ENCODE measurements at places on chromosomes 5 and 9.
A peak's percentile ranks its signal among the peaks of the same experiment; 100 is the strongest.

GRCh38 chr5:109468288-109468676 lies 58.5 kb upstream of the PJA2 start:
- no peak for DNase-seq

DNA sequence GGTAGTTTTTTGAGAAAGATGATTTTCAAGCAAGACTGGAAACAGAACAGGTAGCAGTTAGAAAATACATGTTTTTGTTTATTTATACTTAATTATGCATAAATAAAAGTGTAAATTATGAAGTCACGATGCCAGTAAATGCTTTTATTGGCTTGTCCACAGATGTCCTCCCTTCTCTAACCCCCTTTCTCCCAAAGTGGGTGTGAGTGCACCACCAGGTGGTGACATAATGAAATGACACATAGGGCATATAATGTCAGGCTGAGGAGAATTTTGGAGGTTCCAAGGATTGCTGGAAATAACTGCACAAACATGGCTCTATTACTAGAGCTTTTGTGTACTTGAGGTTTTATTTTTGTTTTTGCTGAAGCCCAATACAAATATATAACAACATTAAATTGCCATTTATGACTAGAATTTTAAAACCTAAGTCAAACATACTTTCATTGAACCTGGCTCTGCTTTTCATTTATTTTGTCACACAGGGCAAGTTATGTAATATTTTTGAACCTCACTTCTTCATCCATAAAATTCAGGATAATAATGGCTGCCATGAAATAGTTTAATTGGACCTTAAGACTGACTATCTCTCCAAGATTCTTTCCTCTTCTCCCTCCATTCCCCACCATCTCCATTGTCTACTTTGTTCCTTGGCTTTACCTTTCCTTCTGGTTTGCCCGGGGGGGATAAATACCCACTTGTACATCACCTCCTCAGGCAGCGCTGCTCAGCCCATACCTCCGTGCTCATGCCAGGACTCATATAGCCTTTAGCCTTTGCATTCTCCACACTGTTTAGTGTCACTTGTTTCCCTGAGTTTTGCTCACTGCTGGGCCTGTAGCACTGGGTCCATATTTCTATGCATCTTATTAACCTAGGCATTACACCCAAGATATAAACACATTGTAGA lies 168.8 kb downstream of the PDE4D start:
- DNase-seq = no peak

DNA sequence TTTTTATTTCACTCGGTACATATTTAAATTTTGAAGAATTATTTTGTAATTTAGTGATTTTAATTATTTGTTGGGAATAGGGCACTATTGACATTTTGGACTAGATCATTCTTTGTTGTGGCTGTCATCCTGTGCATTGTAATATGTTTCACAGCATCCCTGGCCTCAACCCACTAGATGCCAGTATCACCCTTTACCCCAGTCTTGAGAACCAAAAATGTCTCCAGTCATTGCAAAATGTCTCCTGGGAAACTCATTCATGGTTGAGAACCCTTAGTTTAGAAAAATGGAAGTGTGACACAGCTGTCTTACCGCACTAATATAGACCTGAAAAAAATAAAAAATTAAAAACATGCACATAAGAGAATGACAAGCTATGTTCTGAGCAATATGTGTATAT lies 88.4 kb upstream of the CCDC152 start:
- no peak for DNase-seq

GRCh38 chr9:8241201-8241600 lies 441.6 kb upstream of the DMAC1 start:
- no peak for DNase-seq

DNA sequence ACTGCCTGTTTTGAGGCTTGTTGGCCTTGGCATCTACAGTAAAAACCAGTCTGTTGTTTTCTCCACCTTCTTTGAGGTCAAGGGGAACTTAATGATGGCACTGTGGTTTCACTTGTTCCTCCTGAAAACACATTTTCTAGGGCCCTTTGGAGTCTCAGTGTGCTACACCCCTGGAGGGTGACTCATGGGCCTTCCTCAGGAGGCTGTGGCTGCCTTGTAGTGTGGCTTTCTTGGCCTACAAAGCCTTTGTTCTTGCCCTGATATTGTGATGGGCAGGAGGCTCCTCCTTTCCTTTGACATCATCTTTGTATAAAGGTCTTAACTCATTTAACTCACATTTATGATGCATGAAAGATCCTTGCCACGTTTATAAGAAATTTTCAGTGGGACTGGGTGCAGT lies 56.3 kb upstream of the GPBP1 start:
- DNase-seq = peak; percentile 9

DNA sequence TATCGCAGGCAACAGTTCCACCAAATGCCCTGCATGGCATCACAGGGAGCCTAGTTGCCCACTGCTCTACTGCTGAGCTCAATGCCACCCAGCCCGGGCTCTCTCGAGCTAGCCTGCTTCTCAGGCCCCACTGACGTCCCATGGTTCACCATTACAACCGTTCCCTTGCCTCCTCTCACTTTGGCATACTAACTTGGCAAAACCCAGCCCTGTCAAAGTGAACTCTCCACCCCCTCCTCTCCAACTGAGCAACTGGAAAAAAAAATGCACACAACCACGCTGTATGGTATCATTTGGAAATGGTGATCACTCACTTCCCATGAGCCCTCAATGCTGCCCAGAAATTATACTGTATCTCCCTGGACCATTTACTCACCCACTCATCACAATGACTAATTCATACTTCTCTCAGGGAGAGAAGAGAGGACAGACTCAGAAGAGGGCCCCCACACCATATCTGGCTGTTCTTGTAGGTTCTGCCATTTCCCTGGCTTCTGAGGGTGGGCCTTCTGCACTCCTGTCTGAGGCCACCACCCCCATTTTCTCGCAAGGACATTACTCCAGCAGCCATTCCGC lies 51.4 kb upstream of the RARS1 start:
- DNase-seq = no peak

DNA sequence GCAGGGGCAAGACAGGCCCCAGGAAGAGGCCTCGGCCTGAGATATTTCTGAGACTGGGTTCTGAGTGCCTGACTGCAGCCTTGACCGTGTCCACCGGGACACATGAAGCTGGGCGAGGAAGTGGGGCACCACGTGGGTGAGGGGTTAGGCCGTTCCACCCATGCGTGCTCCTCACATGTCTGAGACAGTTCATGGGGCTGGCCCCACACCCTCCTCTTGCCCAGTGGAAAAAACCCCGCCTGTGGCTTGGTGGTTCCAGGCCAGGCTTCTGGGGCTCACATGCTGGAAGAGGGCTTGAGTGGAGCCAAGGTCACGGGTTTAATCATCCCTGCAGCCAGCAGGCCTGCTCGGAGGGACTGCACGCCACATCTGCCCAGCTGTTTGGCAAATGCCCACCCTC lies 11.4 kb downstream of the HMCN2 start:
- DNase-seq = no peak
